ENCODE measurements at places on chromosomes 6 and 20.

- no peak for DNase-seq
Observed at GRCh38 chr20:51026269-51026668, 3.4 kb upstream of the KCNG1 start.

DNA sequence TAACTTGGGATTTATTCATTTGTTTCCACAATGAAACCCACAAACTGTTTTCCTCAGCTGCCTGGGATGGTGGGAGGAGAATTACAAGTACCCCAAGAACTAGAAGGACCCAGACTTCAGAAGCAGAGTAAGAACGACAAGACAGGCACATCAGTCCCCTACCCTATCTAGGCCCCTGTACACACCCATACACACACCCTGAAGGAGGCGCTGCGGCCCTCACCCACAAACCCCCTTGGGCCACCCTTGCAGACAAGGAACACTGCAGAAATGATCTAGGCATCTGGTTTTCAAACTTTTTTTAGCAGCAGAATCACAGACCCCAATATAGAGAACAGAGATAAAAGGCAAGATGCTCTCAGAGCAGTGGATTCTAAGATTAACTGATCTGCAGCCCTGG is 55.0 kb downstream of the TRERF1 start:
- no peak for DNase-seq

DNA sequence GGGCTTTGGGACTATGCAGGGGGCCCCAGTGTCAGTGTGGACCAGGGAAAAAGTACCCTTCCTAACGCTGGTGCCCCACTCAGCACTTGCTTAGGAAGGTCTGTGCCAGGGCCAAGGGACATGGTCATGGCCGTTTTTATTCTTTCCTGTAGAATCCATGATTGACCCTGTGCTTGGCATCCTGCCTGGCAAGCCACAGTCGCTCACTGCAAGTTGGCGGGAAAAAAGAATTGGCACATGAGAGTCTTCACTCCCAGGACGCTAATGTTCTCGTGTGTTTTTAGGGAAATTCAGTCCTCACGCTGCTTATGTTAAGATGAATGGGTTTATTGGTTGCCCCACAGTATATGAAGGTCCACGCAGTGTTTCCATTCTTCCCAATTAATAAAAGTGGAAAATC is 253.4 kb downstream of the CDH4 start:
- DNase-seq: no peak

DNA sequence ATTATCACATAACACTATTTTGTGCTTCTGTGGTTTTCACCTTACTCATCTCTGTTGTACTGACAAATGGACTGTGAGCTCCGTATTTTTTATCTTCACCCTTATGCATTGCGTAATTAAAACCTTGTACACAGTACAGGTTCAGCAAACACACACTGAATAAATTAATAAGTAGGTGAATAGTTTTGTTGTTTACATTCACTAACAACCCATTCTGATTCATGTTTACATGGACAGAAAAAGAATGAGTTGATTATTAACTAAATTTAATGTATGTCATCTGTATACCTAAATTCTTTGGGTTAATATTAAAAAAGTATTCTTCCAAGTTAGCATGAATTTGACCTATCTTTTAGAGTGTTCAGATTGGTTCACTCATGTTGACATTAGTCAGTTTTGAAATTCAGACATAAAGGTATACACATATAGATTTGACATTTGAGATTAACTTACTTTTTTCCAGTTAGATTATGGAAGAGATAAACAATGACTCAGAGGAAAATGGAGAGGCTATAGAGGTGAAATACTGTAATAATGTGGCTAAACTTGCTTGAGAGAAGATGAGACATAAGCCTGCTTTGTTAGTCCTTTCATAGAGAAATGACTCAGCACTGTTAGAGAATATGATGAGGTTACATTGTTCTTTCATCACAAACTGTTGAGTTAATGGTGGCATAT is 541.7 kb upstream of the FLRT3 start:
- DNase-seq: no peak

GRCh38 chr6:53440336-53440945 is 91.7 kb upstream of the ELOVL5 start:
- DNase-seq: peak; percentile 54

Measured in activated CD4-positive, alpha-beta T cell treated with anti-CD3 and anti-CD28 coated beads, Interleukin-2, Interleukin-6, amounts not matched to agents 100 ng/mL and 50 ng/mL, durations not matched to agents 16 hours and 8 hours (primary cell).